ENCODE measurements at places on chromosomes 6 and 20. TPM values are rescaled to one million over a fixed set of nuclear protein-coding genes. Genes with fewer than 3 reads are reported as not detected.

Gene SEMG1
- total RNA-seq = not detected

Gene TOX2
- 0.89 TPM for total RNA-seq

Gene THBD
- 19.2 TPM for total RNA-seq

Gene OR2H2
- total RNA-seq = not detected

Gene LY6G6C
- total RNA-seq = 20.4 TPM

Gene CNPY3
- total RNA-seq = 18.1 TPM

Gene ZNF311
- total RNA-seq = 1.5 TPM

Gene HSPA1B
- 286 TPM for total RNA-seq

Gene RNASET2
- total RNA-seq = 32.8 TPM

Gene LGSN
- not detected for total RNA-seq

Gene DLL1
- 11.2 TPM for total RNA-seq

Gene FGD2
- 5.4 TPM for total RNA-seq

Gene SALL4
- 2.7 TPM for total RNA-seq

Gene TUBB2B
- total RNA-seq = 17.8 TPM

Gene MLN
- total RNA-seq = not detected

Gene SLC18B1
- total RNA-seq = 15.7 TPM

Gene PKIB
- total RNA-seq = 4.4 TPM

Gene PDE10A
- 9.2 TPM for total RNA-seq

Gene PRPH2
- 2.8 TPM for total RNA-seq

Gene TGM2
- total RNA-seq = 4.8 TPM

Gene MYT1
- 0.20 TPM for total RNA-seq

Gene GNMT
- total RNA-seq = 0.20 TPM

Gene TRIM40
- total RNA-seq = not detected

Gene HNF4A
- 0.10 TPM for total RNA-seq

Gene SRC
- total RNA-seq = 16.8 TPM

Gene HLA-G
- 0.10 TPM for total RNA-seq

Gene CD40
- 4.1 TPM for total RNA-seq

Gene LYRM2
- total RNA-seq = 15.1 TPM

Gene BTN2A1
- 12.7 TPM for total RNA-seq

Gene C2
- total RNA-seq = 4.9 TPM

Gene HDGFL1
- total RNA-seq = not detected

Gene KIF3B
- 15.1 TPM for total RNA-seq
